ENCODE measurements at places on chromosomes 5 and 9. TPM values are rescaled to one million over a fixed set of nuclear protein-coding genes. Genes with fewer than 3 reads are reported as not detected.

Gene SLC34A3
- 0.21 TPM for polyA plus RNA-seq

Gene LEAP2
- polyA plus RNA-seq = 3.9 TPM

Gene ZNF879
- 2.5 TPM for polyA plus RNA-seq

Gene PCDHAC2
- 0.08 TPM for polyA plus RNA-seq

Gene TNC
- polyA plus RNA-seq = 0.31 TPM

Gene MARVELD2
- polyA plus RNA-seq = 4.0 TPM

Gene CCL28
- polyA plus RNA-seq = 6.0 TPM

Gene STX17
- polyA plus RNA-seq = 4.0 TPM

Gene DPYSL3
- 4.8 TPM for polyA plus RNA-seq

Gene FOXD4L5
- polyA plus RNA-seq = not detected

Gene BTNL8
- 0.31 TPM for polyA plus RNA-seq

Gene PRR16
- polyA plus RNA-seq = 0.75 TPM

Gene IL5
- polyA plus RNA-seq = not detected

Data from pancreas (tissue), 10 donors.